Activated CD8-positive, alpha-beta memory T cell treated with anti-CD3 and anti-CD28 coated beads for 4 hours (primary cell): ENCODE measurements at places on chromosomes 11 and 22.

GRCh38 chr22:42308892-42309468 lies 38.5 kb upstream of the TCF20 start:
- DNase-seq = no peak

- DNase-seq = no peak
Measured at GRCh38 chr11:128465946-128466705, 121.2 kb downstream of the ETS1 start.

GRCh38 chr11:14317659-14318325 lies 41.2 kb downstream of the RRAS2 start:
- no peak for DNase-seq

GRCh38 chr11:88680806-88681205 lies 343.3 kb upstream of the CTSC start:
- DNase-seq = no peak

DNA sequence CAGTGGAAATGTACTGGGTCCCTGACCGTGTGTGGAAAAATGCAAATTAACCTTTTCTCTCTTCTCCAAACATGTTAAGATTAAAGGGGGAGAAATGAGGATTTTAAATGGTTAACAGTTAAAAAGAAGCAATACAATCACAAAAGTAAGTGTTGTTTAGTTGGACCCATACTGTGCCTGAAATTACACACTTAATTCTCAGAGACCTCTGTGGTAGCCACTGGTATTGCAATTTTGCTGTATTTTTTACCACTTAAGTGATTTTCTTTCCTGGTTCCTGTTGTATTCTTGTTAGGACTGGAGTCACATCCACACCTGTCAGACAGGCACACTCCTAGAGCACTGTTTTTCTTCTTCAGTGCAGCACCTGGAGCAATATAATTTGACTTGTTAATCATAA lies 179.6 kb upstream of the PDGFD start:
- no peak for DNase-seq

- no peak for DNase-seq
Measured at GRCh38 chr11:112885744-112886433, 75.3 kb upstream of the NCAM1 start.

- DNase-seq = no peak
Measured at GRCh38 chr11:80281194-80281593, 840.4 kb upstream of the TENM4 start.

DNA sequence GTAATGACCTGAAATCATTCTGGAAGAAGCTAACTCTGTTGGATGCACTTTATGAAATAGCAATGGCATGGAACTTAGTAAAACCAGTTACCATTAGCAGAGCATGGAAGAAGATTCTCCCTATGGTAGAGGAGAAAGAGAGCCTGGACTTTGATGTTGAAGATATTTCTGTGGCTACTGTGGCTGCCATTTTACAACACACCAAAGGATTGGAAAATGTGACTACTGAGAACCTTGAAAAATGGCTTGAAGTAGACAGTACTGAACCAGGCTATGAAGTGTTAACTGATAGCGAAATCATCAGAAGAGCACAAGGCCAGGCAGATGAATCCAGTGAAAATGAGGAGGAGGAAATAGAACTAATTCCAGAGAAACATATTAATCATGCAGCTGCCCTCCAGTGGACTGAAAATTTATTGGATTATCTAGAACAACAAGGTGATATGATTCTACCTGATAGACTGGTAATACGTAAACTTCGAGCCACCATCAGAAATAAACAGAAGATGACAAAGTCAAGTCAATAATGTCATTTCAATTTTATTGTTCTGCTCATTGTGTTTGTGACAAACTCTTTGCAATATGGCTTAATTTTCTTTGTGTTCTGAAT lies 2.0 kb downstream of the JRKL start:
- no peak for DNase-seq

DNA sequence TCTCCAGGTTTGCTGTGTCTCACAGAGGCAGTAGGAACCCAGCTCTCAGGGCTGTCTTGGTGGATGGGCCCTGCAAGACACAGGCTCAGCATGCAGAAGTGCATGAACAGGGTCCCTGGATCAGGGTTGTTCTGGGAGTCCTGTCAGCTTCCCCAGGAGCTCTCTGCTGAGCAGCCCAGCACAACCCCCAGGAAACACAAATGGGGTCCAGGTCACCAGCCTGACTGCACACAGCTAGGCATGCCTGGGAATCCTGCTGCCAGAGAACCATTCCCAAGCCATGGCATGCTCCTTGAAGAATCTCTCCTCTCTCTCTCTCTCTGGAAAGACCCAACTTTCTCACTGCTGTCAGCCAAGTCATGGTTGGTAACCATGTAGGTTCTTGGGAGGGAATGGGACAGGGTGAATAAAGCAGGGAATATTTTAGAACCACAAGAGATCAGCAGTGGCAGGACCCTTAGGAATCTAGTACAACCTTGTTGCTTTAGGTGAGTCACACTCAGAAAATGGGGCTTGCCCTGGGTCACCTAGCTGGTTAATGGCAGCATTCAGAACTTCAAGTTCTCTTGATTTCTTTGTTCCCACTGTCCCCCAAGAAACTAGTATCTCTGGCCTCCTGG lies 21.4 kb downstream of the TUB start:
- DNase-seq = no peak

- no peak for DNase-seq
Measured at GRCh38 chr11:29984544-29984943, 32.3 kb downstream of the KCNA4 start.

DNA sequence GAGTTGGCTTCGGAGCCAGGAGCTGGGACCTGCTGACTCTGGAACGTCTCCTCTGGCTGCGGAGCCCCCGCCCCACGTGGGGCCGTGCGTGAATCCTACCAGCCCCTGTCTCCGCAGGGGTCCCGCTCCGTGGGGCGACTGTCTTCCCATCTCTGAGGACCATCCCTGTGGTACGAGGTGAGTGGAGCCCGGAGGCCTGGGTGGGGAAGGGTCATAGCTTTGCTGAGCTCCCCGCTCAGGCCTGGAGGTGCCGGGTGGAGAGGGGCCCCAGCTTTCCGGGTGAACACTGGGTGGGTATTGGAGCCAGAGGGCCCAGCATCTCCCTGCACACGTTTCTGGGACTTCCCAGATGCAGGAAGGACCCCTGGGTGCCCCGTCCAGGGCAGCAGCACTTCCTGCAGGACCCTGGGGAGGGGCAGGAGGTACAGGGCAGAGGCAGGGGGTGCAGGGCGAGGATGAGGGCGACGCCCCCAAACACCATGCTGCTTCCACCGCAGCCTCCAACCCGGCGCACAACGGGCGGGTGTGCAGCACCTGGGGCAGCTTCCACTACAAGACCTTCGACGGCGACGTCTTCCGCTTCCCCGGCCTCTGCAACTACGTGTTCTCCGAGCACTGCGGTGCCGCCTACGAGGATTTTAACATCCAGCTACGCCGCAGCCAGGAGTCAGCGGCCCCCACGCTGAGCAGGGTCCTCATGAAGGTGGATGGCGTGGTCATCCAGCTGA lies 3.8 kb downstream of the MUC5AC start:
- DNase-seq = no peak

- DNase-seq = no peak
Measured at GRCh38 chr11:44627911-44628729, 62.7 kb downstream of the CD82 start.

DNA sequence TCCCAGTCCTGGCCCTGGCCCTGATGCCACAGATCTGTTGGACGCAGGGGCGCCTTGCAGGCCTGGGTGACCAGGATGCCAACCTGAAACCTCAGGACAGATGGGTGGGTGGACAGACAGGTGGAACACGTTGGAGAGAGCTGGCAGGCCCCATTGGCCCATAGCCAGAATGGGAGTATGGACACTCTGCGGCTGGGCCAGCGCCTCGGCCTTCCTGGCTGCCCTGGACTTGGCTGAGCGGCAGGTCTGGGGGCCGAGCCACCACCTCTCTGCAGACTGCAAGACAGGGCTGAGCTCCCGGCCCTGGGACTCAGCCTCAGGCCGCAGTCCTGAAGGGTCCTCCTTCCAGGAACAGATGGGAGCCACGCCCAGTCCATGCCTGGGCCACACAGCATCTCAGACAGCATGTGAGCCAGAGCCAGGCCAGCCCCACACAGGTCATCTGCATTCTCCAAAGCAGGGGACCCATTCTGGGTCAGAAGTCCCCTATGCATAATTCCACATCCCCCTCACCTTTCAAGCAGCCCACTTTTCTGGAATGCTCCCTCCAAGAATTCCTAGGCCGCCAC lies 14.1 kb downstream of the WNT7B start:
- no peak for DNase-seq

DNA sequence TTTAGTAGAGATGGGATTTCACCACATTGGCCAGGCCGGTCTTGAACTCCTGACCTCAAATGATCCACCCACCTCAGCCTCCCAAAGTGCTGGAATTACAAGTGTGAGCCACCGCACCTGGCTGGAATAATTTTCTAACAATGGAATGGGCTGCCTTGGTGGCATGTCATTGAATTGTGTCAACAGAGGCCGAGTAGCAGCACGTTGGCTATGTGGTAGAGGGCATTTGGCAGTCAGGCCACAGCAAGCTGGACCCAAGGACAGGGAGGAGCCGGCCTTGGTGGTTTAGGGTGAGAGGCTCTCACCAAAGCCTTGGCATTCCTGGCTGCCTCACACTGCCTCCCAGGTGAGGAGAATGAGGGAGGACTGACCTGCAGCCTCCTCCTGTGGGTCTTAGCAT lies 4.1 kb upstream of the NIPSNAP1 start:
- DNase-seq = no peak

GRCh38 chr11:29627541-29627940 lies 389.3 kb downstream of the KCNA4 start:
- DNase-seq = no peak

- no peak for DNase-seq
Measured at GRCh38 chr11:22407921-22408320, 69.7 kb downstream of the SLC17A6 start.

GRCh38 chr11:133895551-133895950 lies 50.2 kb upstream of the SPATA19 start:
- no peak for DNase-seq

DNA sequence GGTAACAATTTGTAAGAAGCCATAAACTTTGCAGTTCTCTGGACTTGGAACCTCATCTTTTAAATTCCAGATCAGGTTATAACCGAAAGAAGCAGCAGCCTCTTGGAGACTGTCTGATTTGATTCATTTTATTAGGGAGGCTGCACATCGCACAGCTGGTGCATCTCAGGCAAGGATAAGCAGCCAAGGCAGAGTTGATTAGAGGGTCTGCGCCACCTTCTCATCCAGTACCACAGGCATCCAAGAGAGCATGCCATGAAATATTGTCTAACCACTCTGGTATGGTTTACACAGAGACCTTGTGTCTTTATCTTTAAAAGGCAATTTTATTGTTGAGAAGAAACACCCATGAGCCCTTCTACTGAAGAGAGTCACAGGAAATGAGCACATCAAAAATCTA lies 16.2 kb upstream of the CWF19L2 start:
- DNase-seq = no peak

DNA sequence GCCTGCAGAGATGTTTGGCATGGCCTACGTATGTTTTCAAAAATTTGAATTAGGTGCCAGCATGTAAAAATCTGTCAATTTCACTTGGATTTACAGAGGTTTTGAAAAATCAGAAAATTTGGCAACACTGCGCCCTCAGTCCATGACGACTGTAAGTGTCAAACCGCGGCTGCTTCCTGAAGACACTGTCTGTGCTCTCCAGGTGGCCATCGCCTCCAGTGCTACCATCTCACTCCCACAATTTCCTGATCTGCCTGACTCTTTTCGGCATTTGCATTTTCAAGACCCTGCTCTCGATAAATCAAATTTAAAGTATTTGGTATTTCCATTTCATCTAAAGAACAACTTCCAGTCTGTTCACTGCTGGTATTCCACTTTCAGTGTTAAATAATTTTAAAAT lies 34.6 kb downstream of the VSIG10L2 start:
- no peak for DNase-seq

DNA sequence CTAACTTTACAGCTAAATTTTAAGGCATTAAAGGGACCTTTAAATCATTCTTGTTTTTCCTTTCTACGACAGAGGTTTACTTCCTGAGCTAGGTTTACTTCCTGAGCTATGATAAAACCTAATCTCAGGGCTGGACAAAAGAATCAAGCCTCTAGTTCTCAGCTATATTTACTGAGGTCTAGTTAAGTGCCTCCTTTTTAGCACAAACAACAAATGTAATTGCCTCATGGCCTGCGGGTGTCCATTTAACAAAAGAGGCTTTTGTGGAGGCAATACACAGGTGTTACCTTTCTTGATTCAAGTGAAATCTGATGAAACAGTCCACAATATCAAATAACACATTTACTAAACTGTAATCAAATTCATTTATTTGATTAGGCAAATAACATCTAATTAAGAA lies 67.3 kb downstream of the IMMP1L start:
- DNase-seq = no peak

DNA sequence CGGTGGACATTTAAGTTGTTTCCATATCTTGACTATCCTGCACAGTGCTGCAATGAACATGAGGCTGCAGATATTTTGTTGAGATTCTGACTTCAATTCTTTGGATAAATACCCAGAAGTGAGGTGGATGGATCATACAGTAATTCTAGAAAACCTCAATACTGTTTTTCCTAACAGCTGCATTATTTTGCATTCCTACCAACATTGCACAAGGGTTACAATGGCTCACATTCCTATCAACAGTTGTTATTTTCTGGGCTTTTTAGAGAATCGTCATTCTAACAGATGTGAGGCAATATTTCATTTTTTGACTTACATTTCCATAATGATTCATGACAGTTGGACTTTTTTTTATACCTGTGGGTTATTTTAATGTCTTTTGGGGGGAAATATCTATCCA lies 716.9 kb upstream of the ANO3 start:
- DNase-seq = no peak

DNA sequence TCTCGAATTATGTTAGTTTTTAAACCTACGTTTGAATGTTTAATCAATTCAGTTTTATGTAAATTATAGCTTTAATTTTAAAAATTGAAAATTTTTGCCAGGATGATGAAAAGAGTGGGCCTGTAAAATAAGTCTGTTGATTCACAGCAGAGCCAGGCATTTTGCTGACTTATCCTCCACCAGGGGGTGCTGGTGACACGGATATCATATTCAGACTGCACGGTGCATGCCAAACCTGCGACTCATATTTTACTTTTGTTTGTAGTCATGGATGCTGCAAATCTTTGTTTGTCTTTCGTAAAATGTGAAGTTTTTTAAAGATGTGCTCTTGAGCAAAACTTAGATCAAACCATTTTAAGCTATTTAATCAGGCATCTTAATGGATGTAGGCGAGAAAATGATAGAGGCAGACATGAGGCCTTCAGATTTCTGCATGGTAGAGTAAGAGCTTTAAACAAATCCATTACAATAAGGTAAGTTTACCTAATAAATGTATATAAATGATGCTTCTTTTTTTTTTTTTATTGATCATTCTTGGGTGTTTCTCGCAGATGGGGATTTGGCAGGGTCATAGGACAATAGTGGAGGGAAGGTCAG lies 3.6 kb upstream of the OR8B3 start:
- DNase-seq = no peak

DNA sequence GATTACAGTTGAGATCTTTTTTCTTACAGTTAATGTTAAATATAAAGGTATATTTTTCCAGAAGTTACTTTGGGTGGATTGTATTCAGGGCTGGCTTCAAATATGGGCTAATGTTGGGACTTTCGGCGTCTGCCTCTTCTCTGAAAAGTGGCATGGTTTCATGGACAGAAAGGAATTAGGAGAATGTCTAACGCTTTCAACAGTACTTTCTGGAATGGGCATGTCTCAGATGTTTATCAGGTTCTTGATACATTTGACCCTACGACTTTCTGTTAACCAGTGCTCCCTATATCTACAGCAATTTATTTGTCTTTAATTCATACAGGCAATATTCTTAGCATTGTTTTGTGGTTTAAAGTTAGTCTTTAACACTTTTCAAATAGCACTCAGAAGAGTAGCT lies 33.7 kb downstream of the ZC3H12C start:
- DNase-seq = no peak
